ENCODE measurements at places on chromosomes 2 and 18.

DNA sequence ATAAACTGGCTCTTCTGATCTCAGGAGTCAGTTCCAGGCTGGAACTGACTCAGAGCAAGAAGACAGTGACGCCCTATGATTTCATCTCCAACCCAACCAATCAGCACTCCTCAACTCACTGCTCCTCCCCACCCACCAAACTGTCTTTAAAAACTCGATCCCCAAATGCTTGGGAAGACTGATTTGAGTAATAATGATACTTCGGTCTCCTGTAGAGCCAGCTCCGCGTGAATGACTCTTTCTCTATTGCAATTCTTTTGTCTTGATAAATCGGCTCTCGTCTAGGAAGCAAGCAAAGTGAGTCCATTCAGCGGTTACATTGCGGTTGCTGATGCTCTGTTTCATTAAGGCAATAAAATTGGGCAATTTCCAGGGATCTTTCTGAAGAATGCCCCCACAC, 1025.3 kb upstream of the CNTNAP5 start:
- DNase-seq, result no peak

DNA sequence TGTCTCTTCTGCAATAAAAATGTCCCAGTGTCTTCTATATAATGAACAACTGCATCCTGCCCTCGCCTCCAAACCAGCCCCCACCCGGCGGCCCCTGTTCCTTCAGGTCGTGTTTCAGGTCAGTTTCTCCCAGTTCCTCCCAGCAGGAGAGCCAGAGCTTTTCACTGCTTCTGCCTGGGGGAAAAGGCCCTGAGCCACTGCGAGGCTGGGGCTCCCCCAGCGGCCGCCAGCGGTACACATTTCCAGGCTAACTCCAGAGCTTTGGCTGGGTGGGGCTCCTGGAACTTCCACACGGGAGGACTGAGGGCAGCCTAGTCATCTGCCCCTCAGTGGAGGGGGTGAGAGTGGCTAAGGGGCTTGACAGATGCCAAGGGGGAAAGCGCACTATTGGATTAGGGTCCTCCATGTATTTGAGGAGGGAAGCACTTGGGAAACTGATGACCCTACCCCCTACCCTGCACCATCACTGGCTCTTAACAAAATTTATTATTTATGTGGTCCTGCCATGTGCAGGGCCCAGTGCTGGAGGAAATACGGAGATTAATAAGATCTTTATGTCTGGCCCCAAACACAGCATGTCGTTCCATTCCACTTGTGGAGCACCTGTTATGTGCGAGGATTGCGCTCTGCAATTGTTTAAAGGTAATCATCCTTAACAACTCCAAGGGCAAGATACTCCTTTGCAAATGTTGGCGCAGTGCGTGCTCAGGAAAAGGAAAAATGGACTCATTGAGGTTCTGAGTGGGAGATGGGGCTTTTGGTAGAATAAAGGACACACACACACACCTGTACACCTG, 17.3 kb upstream of the CYS1 start:
- DNase-seq, result no peak

DNA sequence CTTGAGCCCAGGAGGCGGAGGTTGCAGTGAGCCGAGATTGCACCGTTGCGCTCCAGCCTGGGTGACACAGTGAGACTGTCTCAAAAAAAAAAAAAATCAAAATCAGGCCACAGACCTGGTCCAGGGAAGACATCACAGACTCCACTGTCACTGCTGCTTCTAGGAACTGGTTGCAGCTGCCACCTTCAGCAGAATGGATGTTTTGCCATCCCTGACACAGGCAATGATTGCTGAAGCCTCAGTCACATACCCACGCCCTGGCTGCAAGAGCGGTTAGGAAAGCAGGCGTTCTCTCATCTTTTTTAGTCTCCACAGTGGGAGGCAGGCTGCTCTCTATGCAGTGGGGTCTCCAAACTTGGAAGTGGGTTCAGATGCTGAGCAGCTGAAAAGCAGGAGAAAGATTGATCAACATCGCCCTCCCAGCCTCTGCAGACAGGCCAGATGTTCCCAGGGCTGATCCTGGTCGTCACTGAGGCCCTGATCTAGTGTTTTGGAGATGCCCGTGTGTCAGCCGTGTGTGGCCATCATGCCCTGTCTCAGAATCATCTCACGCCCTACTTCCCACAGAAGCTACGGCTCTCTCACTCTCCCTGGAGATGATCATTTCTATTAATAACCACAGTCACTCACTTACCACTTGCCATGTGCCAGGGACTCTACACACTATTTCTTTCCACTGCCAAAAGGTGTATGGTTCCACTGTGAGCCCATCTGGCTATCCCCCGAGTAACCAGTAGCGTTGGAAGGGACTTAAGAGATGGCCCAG, 91.8 kb downstream of the PLB1 start:
- no peak for DNase-seq

DNA sequence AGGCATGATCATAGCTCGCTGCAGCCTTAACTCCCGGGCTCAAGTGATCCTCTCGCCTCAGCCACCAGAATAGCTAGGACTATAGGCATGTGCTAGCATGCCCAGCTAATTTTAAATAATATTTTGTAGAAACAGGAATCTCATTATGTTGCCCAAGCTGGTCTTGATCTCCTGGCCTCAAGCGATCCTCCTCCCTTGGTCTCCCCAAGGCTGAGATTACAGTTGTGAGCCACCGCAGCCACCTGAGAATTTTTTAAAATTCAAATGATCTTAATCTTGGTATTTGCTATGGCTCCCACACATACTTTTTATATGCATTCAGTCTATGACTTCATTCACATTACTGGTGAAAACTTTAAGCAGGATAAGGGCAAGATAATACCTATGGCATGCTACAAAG, 13.1 kb downstream of the KRCC1 start:
- DNase-seq, result no peak

GRCh38 chr2:101125374-101125773, 25.8 kb downstream of the TBC1D8 start:
- DNase-seq, result no peak

DNA sequence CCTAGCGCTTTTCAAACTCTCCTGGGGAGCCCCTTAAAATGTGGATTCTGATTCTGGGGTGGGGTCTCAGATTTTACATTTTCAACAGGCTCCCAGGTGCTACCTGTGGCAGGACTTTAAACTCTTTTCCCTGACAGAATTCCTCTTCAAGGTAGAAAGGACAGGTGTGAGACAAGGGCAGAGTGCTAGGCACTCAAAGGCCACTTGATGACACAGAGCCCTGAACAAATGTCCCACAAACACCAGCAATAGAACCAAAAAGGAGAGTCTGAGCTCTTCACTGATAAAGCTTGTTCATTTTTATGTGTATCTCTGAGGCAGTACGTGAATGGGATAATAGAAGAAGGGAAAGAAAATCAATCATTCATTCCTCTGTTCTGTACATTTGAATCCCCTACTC, 77.7 kb upstream of the PELI1 start:
- no peak for DNase-seq
